ENCODE measurements at places on chromosomes 16 and 17.
A peak's percentile ranks its signal among the peaks of the same experiment; 100 is the strongest.

- no peak for DNase-seq
Measured at GRCh38 chr17:17835415-17836249, 1.2 kb downstream of the SREBF1 start.

DNA sequence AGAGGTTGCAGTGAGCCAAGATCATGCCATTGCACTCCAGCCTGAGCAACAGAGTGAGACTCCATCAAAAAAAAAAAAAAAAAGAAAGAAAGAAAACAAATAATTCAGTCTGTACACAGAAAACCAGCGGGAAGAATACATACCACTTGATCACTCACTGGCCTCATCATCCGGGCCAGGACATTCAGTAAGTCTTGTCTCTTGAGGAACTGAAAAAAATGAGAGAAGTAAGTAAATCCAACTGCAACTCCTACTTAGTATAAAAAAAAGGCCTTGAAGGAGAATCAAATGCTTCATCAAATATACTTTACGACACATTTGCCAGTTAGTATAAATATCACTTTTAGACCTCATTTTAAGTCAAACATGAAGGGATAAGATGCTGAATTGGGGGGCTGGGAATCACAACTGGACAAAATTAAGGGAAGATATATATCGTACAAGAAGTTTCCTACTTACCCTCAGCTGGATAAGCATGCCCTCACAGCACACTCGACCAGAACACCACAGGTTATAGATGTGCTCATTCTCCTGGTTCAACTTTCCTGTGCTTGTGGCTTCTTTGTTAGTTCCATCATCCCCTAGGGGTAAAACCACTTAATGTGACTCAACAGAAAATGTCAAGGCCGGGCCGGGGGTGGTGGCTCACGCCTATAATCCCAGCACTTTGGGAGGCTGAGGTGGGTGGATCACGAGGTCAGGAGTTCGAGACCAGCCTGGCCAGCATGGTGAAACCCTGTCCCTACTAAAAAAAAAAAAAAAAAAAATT is 12.4 kb downstream of the CCDC47 start:
- no peak for DNase-seq

DNA sequence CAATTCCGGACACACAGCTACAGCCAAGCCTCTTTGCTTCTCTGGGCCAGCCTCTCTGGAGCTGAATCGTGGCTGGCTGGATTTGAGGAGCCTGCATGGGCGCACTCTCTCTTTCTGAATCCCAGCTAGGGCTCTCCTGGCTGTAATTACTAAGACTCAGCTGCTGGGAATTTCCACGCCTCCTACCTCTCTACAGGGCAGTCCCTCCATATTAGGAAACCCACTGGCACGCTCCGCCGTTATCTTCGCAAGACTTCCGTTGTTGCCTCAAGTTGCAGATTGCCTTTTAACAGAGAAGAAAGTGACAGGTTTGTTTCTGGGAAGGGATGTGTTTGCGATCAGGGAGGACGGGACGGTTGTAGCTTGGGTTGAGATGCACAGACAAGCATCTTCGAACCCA is 188.4 kb upstream of the NLRP1 start:
- no peak for DNase-seq

GRCh38 chr17:72682605-72683004 is 409.9 kb downstream of the SLC39A11 start:
- no peak for DNase-seq

GRCh38 chr16:48126801-48127644 is 28.8 kb downstream of the ABCC12 start:
- no peak for DNase-seq

DNA sequence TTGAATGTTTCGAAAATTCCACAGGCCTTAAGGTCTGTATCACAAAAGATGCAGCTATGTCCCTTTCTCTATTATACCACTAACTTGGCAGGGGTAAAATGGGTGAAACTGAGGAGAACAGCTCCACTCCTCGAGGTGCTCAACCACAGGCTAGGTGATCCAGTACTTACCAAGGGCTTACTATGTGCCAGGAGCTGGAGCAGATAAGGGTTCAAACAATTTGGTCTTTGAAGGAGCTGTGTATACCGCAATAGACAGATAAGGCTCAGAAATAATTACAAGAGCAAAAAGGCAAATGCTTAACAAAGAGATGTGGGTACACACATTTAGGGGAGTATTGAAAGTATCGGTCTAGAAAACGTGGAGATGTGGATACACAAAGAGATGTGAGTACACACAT is 1.5 kb downstream of the XPO6 start:
- DNase-seq = no peak

- peak; percentile 25 for DNase-seq
Measured at GRCh38 chr17:45052052-45052772, 780 bp upstream of the DCAKD start.

DNA sequence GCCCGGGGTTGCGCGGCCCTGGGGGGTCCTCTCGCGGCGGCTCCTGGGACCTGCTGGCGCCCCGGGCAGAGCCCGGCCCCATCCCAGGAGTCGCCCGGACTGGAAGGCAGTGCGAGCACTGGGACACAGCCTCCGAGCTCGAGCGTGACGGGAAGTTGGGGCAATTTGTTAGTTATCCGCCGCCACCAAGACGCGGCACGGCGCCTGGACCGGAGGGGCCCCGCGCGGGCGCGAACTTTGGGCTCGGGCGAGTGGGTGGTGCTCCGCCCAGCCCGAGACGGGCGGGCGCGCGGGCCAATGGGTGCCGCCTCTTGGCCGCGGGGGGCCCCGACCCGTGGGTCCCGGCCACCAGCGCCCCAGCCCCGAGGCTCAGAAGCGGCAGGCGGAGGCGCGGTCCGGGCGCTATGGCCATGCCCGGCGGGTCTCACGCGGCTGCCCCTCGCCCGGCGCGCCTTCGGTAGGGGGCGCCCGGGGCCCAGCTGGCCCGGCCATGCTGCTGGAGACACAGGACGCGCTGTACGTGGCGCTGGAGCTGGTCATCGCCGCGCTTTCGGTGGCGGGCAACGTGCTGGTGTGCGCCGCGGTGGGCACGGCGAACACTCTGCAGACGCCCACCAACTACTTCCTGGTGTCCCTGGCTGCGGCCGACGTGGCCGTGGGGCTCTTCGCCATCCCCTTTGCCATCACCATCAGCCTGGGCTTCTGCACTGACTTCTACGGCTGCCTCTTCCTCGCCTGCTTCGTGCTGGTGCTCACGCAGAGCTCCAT is at the start of gene ADORA2B:
Gene ADORA2B, plus strand, starts transcription at position 372 of the 768 bp plus-strand sequence. Its CDS starts 119 bp downstream, at position 491.
- peak; percentile 71 for DNase-seq

- peak; percentile 4 for DNase-seq
Measured at GRCh38 chr17:2421315-2422147, 20.7 kb upstream of the MNT start.
